ENCODE measurements at places on chromosomes 13 and 19.
A peak's percentile ranks its signal among the peaks of the same experiment; 100 is the strongest.

GRCh38 chr13:110363010-110363409 is 55.9 kb downstream of the COL4A2 start:
- no peak overlapping the region for H3K4me3 ChIP-seq
- no peaks in the 10 kb centered on the region for H3K36me3 ChIP-seq
- no peak overlapping the region for H3K27ac ChIP-seq
- DNase-seq: no peak

DNA sequence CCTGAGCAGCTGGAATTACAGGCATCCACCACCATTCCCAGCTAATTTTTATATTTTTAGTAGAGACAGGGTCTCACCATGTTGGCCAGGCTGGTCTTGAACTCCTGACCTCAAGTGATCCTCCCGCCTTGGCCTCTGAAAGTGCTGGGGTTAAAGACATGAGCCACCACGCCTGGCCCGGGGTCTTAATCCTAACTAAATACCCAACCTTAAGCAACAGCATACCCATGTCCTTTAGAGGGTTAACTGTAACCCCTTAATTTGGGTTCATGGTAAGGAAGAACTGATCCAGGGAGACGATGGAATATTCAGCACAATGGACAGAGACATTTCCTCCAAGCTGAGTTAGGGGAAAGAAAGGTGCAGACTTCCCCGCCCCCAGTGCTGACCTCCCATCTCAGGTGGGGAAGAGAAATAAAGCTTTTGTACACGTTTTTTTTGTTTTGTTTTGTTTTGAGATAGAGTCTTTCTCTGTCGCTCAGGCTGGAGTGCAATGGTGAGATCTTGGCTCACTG is 8.7 kb upstream of the GALP start:
- H3K27ac ChIP-seq: no peak overlapping the region
- H3K4me3 ChIP-seq: no peak overlapping the region
- DNase-seq: no peak
- H3K27me3 ChIP-seq: no peaks in the 10 kb centered on the region
- H3K36me3 ChIP-seq: no peaks in the 10 kb centered on the region

DNA sequence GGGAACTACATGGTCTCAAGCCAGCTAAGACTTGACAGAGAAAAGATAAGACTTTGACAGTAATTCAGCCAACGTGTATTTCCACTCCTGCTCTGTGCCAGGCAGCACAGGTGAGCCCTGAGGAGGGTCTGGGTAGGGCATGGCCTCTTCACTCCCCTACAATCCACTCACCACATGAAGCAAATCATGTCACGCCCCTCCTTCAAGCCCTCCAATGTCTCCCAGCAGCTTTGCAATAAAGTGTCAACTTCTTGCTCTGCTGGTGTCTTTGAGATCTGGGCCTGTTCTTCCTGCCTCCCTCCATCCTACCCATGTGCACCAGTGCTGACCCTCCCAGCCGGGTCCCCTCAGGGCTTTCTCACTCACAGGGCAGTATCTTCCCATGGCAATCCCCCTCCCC is 58.5 kb downstream of the CCDC70 start:
- H3K4me1 ChIP-seq: peaks cover 31% of the 10 kb centered on the region
- no peak overlapping the region for H3K27ac ChIP-seq
- DNase-seq: no peak

- DNase-seq: no peak
- H3K4me3 ChIP-seq: peak overlapping the region; percentile 92
- no peaks in the 10 kb centered on the region for H3K27me3 ChIP-seq
- peaks cover 23% of the 10 kb centered on the region for H3K4me1 ChIP-seq
- peak overlapping the region; percentile 96 for H3K27ac ChIP-seq
These were observed 372 bp upstream of the ZNF699 start for GRCh38 chr19:9309974-9310446.

GRCh38 chr13:53612200-53612599 is 583.6 kb downstream of the OLFM4 start:
- H3K27me3 ChIP-seq: no peaks in the 10 kb centered on the region
- no peak for DNase-seq
- H3K27ac ChIP-seq: no peak overlapping the region
- no peaks in the 10 kb centered on the region for H3K36me3 ChIP-seq
- H3K4me3 ChIP-seq: no peak overlapping the region

Measured in CD4-positive, alpha-beta memory T cell (primary cell).